Dermis blood vessel endothelial cell (primary cell): ENCODE measurements at places on chromosomes 4 and X. TPM values are rescaled to one million over a fixed set of nuclear protein-coding genes. Genes with fewer than 3 reads are reported as not detected.

Gene DCAF12L2
- total RNA-seq, result under 0.01 and 0.05 TPM in 2 replicates

Gene PJA1
- 18.0 and 21.1 TPM in 2 replicates for total RNA-seq

- no peak for DNase-seq
Measured at GRCh38 chr4:25209702-25210101, 24.1 kb upstream of the PI4K2B start.

- no peak for DNase-seq
Measured at GRCh38 chr4:97396097-97396496, 747.2 kb downstream of the STPG2 start.

GRCh38 chrX:109352066-109352588, 129.8 kb downstream of the GUCY2F start:
- DNase-seq, result no peak
